Airway epithelial cell (primary cell): ENCODE measurements at places on chromosomes 3 and 15. TPM values are rescaled to one million over a fixed set of nuclear protein-coding genes. Genes with fewer than 3 reads are reported as not detected.

The C3orf70 gene
- under 0.01 TPM in 1 of 2 replicates, not detected in the other for total RNA-seq

The KBTBD13 gene
- not detected in 2 replicates for total RNA-seq

The CFAP20DC gene
- total RNA-seq, result 9.4 and 11.1 TPM in 2 replicates

The PCLAF gene
- 31.2 and 54.0 TPM in 2 replicates for total RNA-seq

The C3orf62 gene
- total RNA-seq, result 0.51 and 2.7 TPM in 2 replicates

The TUSC7 gene
- total RNA-seq, result not detected in 2 replicates

The HIGD2B gene
- not detected in 2 replicates for total RNA-seq
